NCI-H2081 (cell line): ENCODE measurements at places on chromosomes 2 and 18.

DNA sequence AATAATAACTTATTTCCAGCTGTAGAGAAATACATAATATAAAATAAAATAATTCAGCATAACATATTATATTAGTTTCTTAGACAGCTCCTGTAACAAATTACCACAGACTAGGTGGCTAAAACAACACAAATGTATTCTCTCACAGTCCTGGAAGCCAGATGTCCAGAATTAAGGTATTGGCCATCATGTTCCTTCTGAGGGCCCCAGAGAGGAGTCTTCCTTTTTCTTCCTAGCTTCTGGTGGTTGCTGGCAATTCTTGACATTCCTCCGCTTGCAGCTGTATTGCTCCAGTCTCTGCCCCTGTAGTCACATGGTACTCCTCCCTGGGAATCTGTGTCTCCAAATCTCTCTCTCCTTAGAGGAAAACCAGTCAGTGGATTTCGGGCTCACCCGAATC lies 146.8 kb downstream of the RBM43 start:
- DNase-seq: no peak

DNA sequence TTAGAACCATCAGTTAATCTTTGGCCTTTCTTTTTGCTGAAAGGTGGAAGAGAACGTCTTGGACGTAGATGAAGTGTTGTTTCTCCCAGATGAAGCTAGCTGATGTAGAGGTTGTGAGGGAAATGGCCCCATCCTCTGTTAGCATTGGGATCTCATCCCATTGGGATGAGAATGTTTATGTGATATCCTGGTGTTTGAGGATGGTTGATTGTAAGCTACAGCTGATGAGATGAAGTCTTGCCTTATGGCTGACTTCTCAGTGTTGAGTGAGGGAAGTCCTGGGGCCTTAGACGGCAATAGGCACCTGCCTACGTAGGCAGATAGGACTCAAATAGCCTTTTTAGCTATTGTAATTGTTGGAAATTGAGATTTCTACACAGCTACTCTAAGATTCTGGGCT lies 211.3 kb downstream of the MYCN start:
- DNase-seq: no peak

DNA sequence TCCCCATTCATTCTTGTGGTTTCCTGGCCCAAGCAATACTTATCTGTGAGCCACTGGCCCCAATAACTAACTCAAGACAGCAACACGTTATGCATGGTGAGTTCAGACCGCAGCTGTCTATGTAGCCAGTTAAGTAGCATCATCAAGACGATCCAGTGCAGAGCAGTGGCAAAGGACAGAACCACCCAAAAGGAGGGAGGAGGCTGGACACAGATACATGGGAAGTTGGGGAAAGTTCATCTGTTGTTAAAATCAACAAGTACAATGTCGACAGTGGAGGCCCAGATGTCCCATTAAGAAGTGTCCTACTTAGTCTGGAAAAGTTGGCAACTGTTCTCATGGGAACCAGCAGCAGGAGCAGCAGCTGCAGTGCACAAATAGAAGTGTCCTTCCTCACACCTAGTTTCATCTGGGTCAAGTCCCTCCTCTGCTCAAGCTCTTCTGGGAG lies 106.9 kb upstream of the THOC1 start:
- DNase-seq: no peak

DNA sequence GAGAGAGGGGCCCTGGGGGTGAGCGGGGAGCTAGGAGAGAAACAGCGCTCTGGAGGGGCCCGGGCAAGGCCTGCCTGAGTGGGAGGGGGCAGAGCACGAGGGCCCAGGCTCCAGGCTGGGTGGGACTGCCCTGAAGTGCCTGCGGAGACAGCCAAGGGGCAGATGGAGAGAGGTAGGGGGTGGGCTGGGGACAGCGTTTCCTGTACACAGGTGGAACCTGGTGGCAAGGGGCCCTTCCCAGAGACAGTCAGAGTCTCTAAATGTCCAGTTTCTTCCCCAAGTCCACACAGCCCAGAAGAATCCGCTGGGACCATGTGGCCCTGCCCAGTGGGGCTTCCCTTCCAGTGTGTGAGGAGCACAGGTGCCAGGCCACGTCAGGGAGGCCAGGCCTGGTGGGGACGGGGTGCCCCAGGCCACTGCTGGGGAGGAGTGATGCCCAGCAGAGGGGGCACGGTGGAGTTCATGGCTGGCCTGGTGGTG lies 1.7 kb upstream of the GPR35 start:
- no peak for DNase-seq

DNA sequence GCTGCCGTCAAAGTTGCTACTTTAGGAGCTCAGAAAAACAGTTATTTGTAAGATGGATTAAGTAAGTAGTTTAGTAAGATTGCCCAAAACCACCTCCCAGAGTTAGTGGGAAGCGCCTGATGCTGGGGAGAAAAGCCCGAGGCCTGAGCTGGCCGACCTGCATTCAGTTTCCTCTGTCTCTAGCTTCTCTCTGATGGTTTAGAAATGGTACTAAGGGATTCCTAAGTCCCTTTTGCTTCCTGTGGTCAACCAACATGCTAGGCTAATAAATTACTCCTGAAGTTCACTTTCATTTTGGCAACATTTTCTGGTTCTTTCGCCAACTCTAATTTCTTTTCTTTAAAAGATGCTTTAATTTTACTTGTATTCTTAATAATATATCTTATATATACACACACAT lies 60.1 kb downstream of the ASAP2 start:
- no peak for DNase-seq

DNA sequence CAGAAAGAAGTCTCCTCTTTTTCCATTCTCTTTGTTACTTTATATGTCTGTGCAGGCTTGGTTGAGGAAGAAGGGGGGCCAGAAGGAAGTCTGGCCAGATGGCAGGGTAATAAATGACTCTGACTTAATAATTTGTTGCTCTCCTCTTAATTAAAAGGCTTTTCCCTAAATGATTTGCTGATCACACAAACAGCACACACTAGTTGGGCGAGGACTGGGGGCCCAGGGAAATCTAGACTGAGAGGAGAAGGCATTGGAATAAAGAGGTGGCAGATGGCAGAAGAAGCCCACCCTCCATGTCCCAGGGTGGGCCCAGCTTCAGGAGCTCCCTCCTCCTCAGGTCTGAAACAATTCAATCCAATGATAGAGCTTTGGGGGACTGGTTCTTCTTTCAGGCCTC lies 12.7 kb upstream of the SMARCAL1 start:
- no peak for DNase-seq

GRCh38 chr2:4678927-4679326 lies 975.6 kb downstream of the DCDC2C start:
- no peak for DNase-seq

DNA sequence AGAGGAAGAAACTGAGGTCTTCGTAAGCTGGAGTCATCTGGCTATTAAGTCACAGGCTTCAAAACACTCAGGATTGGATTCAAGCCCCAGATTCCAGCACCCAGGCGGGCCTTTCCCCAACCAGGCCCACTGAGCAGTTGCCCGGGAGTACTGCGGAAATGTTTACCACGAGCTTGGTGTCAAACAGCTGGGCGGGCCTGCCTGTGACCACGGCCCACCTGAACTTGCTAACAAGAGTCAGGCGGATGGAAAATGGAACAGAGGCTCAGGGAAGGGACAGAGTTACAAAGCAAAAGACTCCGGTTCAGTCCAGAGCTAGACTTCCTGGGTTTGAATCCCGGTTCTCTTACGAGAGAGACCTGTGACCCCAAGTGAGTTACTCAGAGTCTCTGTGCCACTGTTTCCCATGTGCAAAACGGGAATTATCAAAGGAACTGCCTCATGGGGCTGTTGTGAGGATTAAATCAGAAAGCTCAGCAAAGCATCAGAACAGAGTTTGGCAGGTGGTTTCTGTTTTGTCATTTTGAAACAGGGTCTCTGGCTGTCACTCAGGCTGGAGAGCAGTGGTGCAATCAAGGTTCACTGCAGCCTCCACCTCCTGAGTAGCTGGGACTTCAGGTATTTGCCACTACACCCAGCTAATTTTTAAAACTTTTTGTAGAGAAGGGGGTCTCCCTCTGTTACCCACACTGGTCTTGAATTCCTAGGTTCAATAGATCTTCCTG lies 49.0 kb upstream of the TFCP2L1 start:
- no peak for DNase-seq

DNA sequence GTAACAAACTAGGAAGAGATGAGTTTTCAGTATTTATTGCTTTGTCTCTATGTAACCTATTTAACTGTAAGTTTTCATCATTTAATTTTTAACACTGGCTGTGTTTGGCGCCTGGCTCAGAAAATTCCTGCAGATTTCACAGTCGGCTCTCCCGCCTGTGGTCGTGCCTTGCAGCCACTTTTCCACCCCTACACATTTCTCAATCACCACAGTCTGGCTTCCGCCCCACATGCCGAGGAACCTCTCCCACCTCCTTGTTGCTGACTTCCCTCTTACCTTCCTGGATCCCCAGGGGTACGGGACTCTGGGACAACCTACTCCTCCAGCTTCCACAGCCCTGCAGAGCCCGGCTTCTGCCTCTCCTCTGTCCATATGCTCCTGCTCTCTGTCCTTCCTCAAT lies 41.6 kb upstream of the MGAT4A start:
- no peak for DNase-seq

GRCh38 chr18:8625461-8626092 lies 16.3 kb downstream of the RAB12 start:
- DNase-seq: peak; percentile 57

DNA sequence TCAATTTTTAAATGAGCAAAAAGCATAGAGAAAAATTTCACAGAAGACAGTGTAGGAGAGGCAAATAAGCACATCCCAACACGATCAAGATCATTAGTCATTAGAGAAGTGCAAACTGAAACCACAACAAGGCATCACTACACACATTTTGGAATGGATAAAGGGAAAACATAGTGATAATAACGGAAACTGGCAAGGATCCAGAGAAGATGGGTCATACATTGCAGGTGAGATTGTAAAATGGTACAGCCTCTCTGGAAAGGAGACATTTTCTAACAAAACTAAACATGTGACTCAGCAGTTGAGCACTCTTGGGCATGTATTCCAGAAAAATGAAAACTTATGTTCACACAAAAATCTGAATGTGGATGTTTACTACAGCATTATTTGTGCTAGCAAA lies 98.3 kb upstream of the TMEM17 start:
- no peak for DNase-seq

- peak; percentile 4 for DNase-seq
These were observed 50.5 kb upstream of the HS6ST1 start for GRCh38 chr2:128369108-128369555.

DNA sequence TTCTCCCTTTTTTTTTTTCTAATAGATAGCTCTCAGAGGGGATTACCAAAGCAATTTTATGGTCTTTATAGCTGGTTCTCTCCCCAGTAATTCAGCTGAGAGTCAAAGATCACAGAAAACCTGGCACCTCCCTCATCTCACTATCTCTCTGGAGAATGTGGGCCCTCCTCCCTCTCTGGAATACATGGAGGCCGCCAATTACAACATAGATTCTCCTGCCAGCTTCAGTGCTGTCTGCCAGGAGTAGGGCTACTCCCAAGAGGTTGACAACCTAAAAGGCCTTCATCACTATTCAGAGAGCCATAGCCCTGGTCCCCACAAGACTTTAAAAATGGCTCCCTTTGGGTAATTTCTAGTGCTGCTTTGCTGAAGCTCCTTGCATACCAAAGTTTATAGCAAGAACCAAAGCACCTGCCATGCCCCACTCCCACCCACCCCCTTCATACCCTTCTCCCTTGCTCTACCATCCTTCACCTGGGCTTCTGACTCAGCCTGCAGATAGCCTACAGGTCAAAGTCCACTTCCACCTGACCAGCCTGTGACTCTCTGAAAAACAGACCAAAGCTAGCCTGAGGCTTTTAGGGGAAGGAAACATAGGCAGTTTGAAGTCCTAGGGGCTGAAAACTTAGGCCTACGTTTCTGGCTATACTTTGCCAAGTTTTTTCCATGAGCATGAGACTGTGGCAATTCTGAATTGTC lies 472.3 kb downstream of the TNS1 start:
- DNase-seq: no peak

GRCh38 chr2:177799531-177799930 lies 273.0 kb downstream of the PDE11A start:
- DNase-seq: peak; percentile 26

DNA sequence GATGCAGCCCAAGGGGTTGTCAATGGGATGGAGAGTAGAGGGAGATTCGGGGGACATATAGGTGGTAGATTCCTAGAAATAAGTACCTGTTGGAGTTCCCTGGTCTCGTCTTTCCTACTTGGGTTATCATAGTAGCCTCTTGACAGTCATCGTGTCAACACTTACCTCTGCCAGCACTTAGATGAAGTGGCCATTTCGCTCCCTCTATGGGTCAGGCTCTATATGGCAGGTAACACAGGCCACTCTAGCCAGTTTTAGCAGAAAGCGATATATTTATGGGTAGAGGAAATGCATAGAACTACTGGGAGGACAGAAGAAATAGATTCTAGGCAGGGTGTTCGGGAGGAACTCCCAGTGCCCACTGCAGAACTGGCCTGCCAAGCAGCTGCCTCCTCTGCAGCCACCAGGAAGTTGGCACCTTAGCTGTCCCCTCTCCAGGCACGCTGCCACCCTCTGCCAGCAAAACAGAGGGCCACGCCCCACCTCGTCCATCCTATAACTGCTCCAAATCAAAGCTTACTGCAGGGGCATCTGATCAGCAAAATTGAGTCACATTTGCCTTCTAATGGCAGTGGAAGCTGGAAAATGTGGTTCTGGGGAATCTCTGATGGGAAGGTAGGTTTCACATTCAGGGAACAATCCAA lies 181.3 kb downstream of the INSIG2 start:
- DNase-seq: no peak

- no peak for DNase-seq
These were observed 8.9 kb downstream of the ASPRV1 start for GRCh38 chr2:69952336-69953115.
